Activated CD8-positive, alpha-beta T cell treated with anti-CD3 and anti-CD28 coated beads, Interleukin-2, amount 10 ng/mL, durations not matched to agents 7 days and 5 days (primary cell): ENCODE measurements at places on chromosomes 4 and X. TPM values are rescaled to one million over a fixed set of nuclear protein-coding genes. Genes with fewer than 3 reads are reported as not detected.

GRCh38 chr4:110532901-110533589 is 57.1 kb downstream of the ENPEP start:
- H3K36me3 ChIP-seq: no peaks in the 10 kb centered on the region
- H3K4me1 ChIP-seq: peaks cover 5% of the 10 kb centered on the region
- H3K4me3 ChIP-seq: no peak overlapping the region
- peaks cover 26% of the 10 kb centered on the region for H3K27me3 ChIP-seq

Gene UFSP2
- 20.3 TPM for total RNA-seq

GRCh38 chr4:159400558-159401225 is 297.8 kb downstream of the RAPGEF2 start:
- H3K27ac ChIP-seq: no peak overlapping the region
- H3K27me3 ChIP-seq: peaks cover 3% of the 10 kb centered on the region
- DNase-seq: no peak
- H3K36me3 ChIP-seq: no peaks in the 10 kb centered on the region
- no peaks in the 10 kb centered on the region for H3K4me1 ChIP-seq

GRCh38 chrX:69968950-69969349 is 80.8 kb downstream of the AWAT2 start:
- H3K27ac ChIP-seq: no peak overlapping the region
- H3K4me3 ChIP-seq: no peak overlapping the region
- H3K27me3 ChIP-seq: no peaks in the 10 kb centered on the region
- DNase-seq: no peak
- H3K36me3 ChIP-seq: no peaks in the 10 kb centered on the region
- H3K4me1 ChIP-seq: no peaks in the 10 kb centered on the region

DNA sequence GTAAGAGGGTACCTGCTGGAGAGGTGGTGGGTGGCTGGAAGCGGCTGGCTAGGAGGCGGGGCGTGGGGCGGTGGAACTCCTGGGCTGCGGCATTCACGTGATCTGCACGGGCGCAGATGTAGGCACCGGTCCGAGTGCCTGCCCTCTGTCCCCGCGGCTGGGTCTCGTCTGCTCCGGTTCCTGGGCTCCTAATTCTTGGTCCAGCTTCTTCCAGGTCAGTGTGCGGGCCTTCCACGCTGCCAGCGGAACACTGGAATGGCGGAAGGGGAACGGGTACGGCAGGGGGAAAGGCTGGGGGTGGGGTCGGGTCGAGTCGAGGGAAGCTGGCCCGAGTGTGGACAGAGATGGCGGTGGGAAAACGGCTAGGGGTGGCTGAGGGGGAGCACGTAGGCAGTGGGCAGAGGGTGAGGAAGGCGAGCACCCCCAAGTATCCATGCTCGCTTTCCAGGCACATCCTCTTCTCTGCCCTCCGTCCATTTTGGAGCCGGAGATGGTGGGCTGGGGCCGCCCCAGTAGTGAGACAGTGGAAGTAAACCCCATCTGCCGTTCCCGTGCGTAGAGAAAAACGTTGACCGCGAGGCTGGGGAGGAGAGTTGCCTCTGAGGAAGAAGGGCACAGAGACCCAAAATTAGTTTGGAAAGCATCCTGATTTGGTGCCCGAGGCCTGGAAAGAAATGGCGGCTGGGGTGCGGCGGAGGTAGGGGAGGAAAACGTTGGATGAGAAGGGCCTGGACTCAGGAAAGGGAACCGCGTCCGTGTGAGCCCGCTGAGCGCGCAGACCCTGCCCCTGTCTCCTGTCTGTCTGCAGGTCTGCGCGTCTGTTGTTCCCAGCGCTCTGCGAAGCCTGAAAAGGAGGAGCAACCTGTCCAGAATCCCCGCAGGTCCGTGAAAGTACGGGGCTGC is at the start of gene TCEAL4:
TCEAL4 (plus strand) TSS at position 105 of the 903 bp plus-strand sequence. CDS start 1,161 bp downstream, outside the sequence.
- H3K27ac ChIP-seq: peak within 1 kb of the TSS; percentile 43
- peak within 1 kb of the TSS; percentile 76 for H3K4me3 ChIP-seq
- peaks cover 6% of the 10 kb centered on the region for H3K27me3 ChIP-seq
- DNase-seq: peak; percentile 33
- no peaks in the 10 kb centered on the region for H3K36me3 ChIP-seq

GRCh38 chr4:88788895-88789294 is 91.3 kb upstream of the NAP1L5 start:
- DNase-seq: no peak
- no peak overlapping the region for H3K27ac ChIP-seq
- peaks cover 8% of the 10 kb centered on the region for H3K4me1 ChIP-seq
- no peak overlapping the region for H3K4me3 ChIP-seq
- H3K27me3 ChIP-seq: peaks cover 2% of the 10 kb centered on the region

Gene GAGE2A
- total RNA-seq: not detected

DNA sequence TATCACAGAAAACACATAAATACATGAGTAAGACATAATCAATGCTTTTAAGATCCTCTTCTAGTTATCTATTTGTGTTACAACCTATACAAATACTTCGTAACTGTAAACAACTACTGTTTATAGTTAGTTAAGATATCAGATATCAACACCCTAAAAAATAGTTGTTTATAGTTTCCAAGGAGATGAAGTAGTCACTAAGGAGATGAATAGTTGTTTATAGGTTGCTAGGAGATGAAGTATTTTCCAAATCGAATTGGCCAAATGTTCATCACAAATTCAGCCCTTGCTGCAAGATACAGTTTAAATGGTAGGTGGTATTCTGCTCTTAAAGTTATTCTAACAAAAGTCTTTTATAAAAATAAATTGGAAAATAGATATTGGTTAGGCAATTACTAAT is 618.2 kb upstream of the PCDH10 start:
- DNase-seq: no peak
- H3K4me1 ChIP-seq: no peaks in the 10 kb centered on the region
- H3K27ac ChIP-seq: no peak overlapping the region
- H3K36me3 ChIP-seq: no peaks in the 10 kb centered on the region
- no peak overlapping the region for H3K4me3 ChIP-seq

Gene TEX11
- total RNA-seq: not detected

DNA sequence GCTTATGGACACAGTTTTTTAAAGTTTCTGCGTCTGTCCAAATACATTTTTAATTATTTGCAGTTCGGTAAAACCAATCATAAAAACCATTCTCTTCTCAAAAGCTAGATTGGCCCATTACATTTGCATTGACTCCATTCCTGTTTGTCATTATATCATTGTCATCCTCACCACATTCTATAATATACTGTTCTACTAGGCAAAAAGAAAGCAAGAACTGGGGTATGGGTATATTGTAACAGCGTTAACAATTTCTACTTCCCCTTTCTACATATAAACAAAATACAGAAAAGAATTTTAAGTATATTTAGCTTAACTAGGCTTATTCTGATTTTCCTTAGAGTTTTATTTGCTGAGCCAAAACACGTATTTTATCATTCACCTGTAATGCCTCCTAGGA is 91.8 kb downstream of the RAP1GDS1 start:
- H3K4me3 ChIP-seq: no peak overlapping the region
- no peak for DNase-seq
- peaks cover 4% of the 10 kb centered on the region for H3K4me1 ChIP-seq
- no peaks in the 10 kb centered on the region for H3K27me3 ChIP-seq
- no peak overlapping the region for H3K27ac ChIP-seq

DNA sequence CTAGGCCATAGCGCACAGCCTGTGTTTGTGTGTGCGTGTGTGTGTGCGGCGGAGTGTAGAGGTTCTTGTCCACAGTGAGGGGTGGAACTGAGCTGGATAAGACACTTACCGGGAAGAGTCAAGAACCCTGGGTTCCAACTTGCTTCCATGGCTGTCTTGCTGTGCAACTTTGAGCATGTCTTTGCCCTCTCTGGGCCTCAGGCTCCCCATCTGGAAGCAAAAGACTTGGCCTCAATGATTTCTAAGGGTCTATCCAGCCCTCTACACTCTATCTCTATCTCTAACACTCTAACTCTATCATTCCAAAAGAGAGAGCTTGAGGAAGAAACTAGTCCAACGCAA is 121.3 kb upstream of the PJA1 start:
- H3K27me3 ChIP-seq: no peaks in the 10 kb centered on the region
- no peak overlapping the region for H3K4me3 ChIP-seq
- no peaks in the 10 kb centered on the region for H3K36me3 ChIP-seq

GRCh38 chr4:143403553-143403820 is 66.8 kb downstream of the GAB1 start:
- no peaks in the 10 kb centered on the region for H3K27me3 ChIP-seq
- H3K4me3 ChIP-seq: no peak overlapping the region
- no peak overlapping the region for H3K27ac ChIP-seq
- peaks cover 9% of the 10 kb centered on the region for H3K4me1 ChIP-seq
- no peak for DNase-seq
